ENCODE measurements at places on chromosomes 2 and 18.

- DNase-seq = no peak
Observed at GRCh38 chr2:152630466-152630865, 86.8 kb downstream of the PRPF40A start.

- no peak for DNase-seq
Observed at GRCh38 chr18:76451396-76452331, 43.4 kb downstream of the ZNF516 start.

- no peak for DNase-seq
Observed at GRCh38 chr2:229340086-229340760, 69.1 kb upstream of the PID1 start.

DNA sequence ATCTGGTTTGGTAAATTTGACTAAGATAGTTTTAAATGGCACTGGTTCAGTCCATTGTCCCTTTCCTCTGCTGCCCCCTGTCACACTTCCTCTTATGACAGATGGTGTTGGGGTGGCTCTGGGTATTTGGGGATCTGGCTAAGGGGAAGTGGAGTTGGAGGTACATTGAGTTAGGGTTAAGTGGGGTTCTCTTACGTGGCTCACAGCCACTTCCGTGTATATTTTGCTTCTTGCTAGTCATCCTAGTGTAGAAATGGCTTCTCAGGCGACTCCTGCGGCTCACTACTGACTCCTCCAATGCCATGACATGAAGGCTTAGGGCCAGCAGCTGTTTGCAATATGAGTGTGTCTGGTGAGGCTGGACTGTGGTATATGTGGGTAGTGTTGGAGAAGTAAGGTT is 187.0 kb downstream of the HAUS1 start:
- no peak for DNase-seq

- no peak for DNase-seq
Observed at GRCh38 chr2:10599921-10600320, 89.9 kb downstream of the NOL10 start.

GRCh38 chr2:70984576-70985282 is 6.3 kb downstream of the ANKRD53 start:
- DNase-seq = no peak

- DNase-seq = no peak
Observed at GRCh38 chr2:42947809-42948600, 155.6 kb upstream of the HAAO start.

GRCh38 chr2:208025037-208025813 is at the start of gene PLEKHM3:
TSS of gene PLEKHM3 (minus strand) at chr2:208025527. CDS start at chr2:208001639, 23,888 bp downstream.
- DNase-seq = peak; percentile 64

Data from NCI-H1105 treated with DMSO at 0.1 percent for 48 hours (cell line).